ENCODE measurements at places on chromosomes 12 and 14. TPM values are rescaled to one million over a fixed set of nuclear protein-coding genes. Genes with fewer than 3 reads are reported as not detected.

ACOT6 gene
- total RNA-seq: not detected

SLC39A5 gene
- not detected for total RNA-seq

OR4E2 gene
- not detected for total RNA-seq

RHOF gene
- total RNA-seq: 14.7 TPM

DPY19L2 gene
- 45.3 TPM for total RNA-seq

TBX5 gene
- total RNA-seq: 236 TPM

OR6C70 gene
- total RNA-seq: not detected

DEPDC4 gene
- total RNA-seq: 0.55 TPM

P2RX7 gene
- total RNA-seq: 1.3 TPM

TMTC3 gene
- 13.1 TPM for total RNA-seq

GRIN2B gene
- 0.29 TPM for total RNA-seq

OAS2 gene
- total RNA-seq: 18.4 TPM

RGS6 gene
- total RNA-seq: 18.5 TPM

CDK4 gene
- 62.0 TPM for total RNA-seq

Data from left cardiac atrium (tissue), 4 donors.